ENCODE measurements at places on chromosomes 2 and 18.
A peak's percentile ranks its signal among the peaks of the same experiment; 100 is the strongest.

GRCh38 chr2:105777031-105777482, 32.3 kb downstream of the NCK2 start:
- no peak for DNase-seq

GRCh38 chr2:241950413-241951315, 81.1 kb downstream of the RTP5 start:
- peak; percentile 47 for DNase-seq

- no peak for DNase-seq
These were observed 89.2 kb downstream of the SH3RF3 start for GRCh38 chr2:109218087-109218791.

DNA sequence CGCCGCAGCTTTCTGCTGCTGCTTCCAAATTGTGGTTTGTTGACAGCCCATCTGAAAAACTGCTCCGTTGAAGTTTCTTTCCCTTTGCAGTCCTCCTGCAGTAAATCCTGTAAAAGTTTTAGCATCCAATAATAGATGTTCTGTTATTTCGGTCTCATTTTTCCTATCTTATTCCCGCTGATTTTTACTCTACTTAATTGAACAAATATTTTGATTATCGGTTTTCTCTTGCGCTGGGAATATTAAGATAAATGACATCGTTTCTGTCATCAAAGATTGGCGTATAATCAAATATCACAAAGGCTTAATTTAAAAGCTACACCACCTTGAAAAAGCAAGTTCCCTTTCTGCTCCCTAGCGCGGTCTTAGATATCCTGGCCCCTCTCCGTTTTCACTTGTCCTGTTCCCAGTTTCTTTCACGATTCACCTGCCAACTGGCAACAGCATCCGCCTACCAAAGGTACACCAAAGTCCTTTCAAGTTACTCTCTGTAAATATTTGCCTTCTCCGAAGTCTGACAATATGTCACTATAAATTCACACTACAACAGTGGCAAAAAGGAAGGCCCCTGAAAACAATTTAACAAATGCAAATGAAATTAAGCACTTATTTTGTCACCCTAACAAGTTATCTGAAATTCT, 1.0 kb upstream of the STRN start:
- peak; percentile 18 for DNase-seq

DNA sequence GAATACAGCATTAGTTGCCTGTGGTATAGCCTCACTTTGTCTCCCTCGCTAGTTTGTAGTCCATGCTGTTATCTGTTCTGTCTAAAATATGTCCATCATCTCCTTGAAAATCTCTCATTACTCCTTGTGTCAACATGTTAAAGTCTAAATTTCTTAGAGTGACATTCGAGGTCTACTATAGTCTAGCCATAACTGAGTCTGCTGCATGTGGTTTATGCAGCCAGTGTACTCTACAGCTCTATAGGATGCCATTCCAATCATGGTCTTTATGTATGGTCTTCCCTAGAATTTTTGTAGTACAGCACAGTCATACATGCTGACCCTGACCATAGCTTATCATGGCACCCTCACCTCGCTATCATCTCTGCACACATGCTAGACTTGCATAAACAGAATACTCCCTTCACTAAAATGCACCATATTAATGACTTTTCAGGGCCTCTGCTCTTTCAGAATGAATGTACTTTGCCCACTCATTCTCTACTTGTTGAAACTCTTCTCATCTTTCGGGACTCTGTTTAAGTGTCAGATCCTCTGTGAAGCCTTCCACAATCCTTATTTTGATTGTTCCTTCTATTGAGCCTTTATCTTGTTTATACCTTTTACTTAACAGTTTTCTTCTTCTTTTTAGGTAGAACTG, 12.8 kb downstream of the TANK start:
- peak; percentile 76 for DNase-seq

- no peak for DNase-seq
These were observed 15.4 kb upstream of the DSC3 start for GRCh38 chr18:31057917-31058316.

GRCh38 chr2:26488463-26489212, 10.7 kb upstream of the OTOF start:
- no peak for DNase-seq

DNA sequence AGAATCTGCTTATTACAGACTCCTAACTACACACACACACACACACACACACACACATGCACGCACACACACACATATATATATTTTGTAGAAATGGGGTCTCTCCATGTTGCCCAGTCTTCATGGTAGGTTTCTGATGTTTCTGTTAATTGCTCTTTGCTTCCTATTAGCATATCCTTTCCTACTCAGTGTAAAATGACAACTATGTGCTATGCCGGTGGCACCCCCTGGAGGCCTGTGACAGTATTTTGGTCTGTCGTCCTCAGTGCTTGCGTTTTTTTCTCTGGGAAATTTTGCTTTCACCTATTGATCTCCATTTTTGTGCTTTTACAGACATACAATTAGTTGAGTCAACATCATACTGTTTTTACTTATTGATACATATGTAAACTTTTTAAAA, 322.1 kb downstream of the LRRTM1 start:
- DNase-seq, result no peak

- DNase-seq, result no peak
These were observed 58.5 kb downstream of the CABYR start for GRCh38 chr18:24197412-24197811.

- DNase-seq, result no peak
These were observed 382.2 kb upstream of the TRIB2 start for GRCh38 chr2:12334412-12334966.

GRCh38 chr18:48678237-48679115, 139.6 kb downstream of the CTIF start:
- no peak for DNase-seq

GRCh38 chr2:179818546-179818945, 42.9 kb downstream of the ZNF385B start:
- DNase-seq, result no peak

DNA sequence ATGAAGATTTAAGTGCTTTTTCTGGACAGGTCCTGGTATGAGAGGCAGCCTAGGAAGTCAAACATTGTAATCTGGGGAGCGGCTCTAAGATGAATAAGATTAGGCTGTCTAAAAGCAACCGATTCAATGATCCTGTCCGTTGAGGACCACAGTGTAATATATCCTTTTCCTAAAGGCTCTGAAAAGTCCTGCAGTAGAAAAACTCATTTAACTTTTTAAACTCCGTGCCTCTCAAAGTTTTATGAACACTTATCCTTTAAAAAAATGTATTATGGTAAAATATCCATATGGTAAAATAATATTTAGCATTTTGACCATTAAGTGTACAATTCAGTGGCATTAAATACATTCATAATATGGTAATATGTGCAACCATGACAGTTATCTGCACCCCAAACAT, 39.8 kb downstream of the ATOH8 start:
- no peak for DNase-seq

DNA sequence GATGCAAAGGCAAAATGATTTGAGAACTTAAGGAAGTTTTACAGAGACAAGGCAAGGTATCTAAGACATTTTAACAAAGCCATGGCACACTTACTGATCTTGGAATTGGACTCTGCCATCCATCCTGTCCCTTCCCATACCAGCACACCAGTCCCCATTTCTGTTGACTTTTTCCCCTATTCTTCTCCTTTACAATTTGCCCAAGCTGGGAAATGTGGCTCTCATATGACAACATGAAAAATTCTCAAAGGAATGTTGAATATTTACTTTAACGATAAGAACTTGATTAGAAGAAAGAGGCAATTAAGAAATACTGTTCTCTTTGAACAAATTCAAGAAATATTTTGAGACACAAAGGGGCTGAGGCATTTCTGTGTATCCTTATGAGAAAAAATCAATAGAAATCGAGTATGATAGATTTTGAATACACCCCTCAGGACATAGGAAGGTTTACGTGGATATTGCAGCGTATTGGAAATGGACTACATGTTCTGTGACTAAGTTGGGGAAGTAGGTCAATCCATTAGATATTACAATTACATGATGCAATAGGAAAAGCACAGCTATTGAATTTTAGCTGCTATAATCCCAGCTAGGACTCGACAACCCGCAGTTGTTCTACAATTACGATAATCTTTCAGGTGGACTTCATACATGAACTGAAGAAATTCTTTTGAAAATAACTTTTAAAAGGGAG, 201.6 kb downstream of the TRIB2 start:
- no peak for DNase-seq

- no peak for DNase-seq
These were observed 54.8 kb downstream of the TMEM18 start for GRCh38 chr2:622357-622756.

GRCh38 chr2:157336137-157337010, 10.8 kb upstream of the ERMN start:
- DNase-seq, result peak; percentile 75

DNA sequence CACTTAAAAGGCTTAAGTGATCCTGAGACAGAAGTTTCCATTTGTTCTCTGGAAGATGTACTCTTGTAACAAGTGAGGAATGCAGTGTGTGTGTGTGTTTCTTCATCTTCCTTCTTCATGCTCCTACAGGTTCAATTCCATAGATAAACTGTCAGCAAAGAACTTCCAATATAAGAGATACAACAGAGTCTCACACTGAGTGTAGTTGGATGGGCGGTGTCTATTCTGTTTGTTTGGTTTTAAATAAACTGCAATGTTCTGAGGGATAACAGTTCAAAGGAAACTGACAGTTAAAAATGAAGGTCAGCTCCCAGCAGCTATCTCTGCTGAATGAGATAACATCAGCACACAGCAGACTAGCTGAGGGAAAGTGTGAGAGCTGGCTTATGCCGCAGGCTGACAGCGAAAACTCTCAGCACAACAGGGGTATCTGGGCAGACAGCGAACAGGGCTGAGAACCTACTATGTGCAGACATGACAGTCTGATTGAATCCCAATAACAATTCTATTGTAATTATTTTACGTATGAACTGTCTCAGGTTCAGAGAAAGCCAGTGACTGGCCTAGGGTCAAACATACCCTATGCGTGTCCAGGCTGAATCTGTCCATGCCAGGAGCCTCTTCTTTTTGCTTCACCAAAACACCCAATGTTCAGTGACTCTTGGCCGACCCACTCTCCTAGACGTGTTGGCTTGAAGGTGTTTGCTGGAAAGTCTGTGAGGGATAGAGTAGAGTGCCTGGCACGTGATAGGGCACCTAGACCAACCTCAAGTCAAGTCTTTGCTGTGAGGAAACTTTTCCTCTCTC, 201.9 kb upstream of the TRIB2 start:
- DNase-seq, result no peak

GRCh38 chr2:8796878-8797550, 40.4 kb downstream of the KIDINS220 start:
- DNase-seq, result no peak

GRCh38 chr18:47605093-47605492, 325.4 kb downstream of the SMAD2 start:
- DNase-seq, result no peak

DNA sequence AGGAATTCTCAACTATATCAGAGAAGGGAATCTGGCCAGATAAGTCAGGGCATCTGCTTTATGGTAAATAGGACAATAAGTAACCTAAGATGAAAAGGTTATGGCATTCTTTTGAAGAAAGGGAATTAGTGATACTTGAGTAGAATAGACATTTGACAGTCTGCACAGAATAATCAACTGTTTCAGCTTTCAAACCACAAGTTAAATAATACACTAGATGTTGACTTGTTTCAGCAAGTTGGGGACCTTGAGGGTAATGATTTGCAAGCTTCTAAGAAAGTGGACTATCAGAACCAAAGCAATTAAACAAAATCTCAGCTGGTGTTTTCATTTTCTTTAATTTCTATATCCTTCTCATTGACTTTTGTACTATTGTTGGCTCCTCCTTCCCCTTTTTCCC, 54.5 kb downstream of the SLC39A10 start:
- no peak for DNase-seq

DNA sequence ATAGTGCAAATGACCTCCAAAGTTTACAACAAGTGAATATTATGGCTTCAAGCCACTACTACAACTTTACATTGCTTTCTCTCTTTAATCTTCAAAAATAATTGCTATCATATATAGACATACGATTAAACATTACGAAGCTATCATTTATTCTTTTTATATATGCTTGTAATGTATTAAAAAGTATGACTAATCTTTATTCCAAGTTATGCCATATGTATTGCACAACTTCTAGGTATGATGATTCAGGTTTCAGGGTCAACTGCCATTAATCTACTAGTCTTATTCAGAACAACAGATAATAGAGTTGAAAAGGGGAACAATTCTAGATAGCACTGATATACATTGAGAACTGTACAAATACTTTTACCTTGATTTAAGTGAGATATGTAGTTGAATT, 506.2 kb upstream of the TMEFF2 start:
- no peak for DNase-seq

DNA sequence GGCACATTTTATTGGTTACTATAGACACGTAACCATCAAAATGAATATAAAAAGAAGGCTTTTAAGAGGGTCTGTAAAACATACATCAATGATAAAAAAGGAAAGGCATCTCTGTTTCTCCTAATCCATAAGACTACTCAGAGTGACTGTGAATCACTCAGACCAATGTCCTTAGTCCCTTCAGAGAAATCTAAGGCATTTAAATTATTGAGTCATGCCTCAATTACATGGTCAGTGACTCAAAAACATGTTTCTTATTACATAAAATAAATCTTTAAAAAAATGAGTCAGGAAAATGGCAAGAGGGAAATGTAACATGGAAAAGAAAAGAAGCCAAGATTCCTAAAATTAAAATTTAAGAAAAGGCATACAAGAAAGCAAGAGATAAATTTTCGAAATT, 146.6 kb downstream of the ERBB4 start:
- no peak for DNase-seq

DNA sequence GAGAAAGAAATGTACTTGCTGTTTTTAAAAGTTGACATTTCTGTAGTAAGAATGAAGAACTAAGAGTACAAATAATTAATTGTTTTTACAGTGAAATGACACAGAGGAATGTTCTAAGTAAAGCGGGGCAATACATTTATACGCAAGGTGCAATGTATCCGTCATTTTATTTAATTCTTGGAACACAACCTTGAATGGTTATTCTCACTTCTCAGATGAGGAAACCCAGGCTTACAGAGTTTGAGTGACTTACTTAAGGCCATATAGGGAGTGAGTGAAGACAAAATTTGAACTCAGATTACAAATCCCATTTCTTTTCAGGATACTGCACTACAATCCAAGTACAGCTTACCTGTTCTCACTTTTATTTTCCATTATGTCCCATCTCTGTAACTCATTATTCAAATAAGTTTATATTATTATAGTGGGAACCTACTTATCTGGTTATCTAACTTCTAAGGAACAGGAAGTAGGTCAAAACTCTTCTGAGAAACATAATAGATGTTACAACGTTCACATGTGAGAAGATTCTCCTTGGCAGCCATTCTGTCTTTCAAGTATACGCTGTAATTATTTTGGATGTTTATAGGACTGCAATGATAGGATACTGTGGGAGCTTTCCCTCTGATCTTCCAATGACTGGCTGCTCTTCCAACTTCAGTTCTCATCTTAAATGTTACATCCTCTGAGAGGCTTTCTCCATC, 12.3 kb upstream of the STK17B start:
- DNase-seq, result no peak

DNA sequence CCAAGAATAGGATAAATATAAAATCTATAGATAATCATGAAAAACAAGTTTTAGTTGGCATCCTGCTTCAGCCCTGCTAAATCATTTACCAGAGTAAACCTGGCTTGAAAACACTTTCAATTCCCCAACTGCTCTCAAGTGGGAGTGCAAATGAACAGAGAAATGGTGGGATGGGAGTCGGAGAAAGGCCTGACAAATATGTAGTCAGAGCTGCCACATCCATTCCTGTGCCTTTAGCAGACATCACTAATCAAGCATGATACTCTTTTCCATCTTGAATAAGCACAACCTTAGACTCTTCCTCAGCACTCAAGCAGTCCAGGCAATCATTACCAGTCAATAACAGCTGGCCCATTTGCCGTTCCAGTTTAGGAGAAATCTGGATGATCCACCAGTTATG, 101.3 kb downstream of the ANKRD44 start:
- DNase-seq, result no peak
